ENCODE measurements at places on chromosomes 2 and 18. TPM values are rescaled to one million over a fixed set of nuclear protein-coding genes. Genes with fewer than 3 reads are reported as not detected.

Gene ANKRD62
- total RNA-seq = not detected

Gene KIAA2012
- total RNA-seq = 0.16 TPM

Gene AQP12B
- total RNA-seq = not detected

DNA sequence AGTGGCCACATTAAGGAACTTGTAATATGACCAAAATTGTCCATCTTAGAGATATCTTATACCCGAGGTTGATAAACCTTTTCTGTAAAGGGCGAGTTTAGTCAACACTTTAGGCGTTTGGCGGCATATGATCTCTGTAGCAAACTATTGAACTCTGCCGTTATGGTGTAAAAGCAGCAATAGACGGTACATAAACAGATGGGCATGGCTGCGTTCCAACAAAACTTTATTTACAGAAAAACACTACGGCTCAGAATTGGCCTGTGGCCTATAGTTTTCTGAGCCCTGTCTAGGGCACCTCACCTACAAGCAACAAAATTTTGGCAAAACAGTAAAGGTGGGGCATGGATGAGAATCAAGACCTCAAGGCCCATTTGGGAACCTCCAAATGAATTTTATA, 121.9 kb upstream of the HAAO start:
- no peak overlapping the region for H3K27ac ChIP-seq
- DNase-seq = peak; percentile 35
- no peak overlapping the region for H3K4me3 ChIP-seq
- H3K27me3 ChIP-seq = no peaks in the 10 kb centered on the region
- no peaks in the 10 kb centered on the region for H3K36me3 ChIP-seq
- H3K4me1 ChIP-seq = peaks cover 23% of the 10 kb centered on the region

DNA sequence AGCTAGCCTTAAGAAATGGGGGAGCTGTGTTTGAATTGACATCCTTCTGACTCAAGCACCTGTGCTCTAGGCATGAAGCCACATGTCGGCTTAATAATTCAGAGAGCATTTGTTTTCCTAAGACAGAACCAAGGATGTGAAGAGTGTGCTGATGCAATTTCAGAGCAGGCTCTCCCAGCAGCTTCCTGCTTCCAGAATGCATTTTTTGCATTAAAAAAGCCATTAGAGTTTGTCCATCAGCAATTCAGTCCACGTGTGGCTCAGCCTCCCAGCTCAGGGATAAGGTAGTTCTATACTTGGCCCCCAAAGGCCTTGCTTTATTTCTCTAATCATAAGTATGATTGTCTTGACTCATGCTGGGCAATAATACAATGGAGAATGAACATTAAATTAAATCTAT, 37.7 kb downstream of the DOCK10 start:
- no peaks in the 10 kb centered on the region for H3K36me3 ChIP-seq
- H3K27me3 ChIP-seq = no peaks in the 10 kb centered on the region
- H3K4me1 ChIP-seq = no peaks in the 10 kb centered on the region
- DNase-seq = no peak
- H3K27ac ChIP-seq = no peak overlapping the region
- H3K4me3 ChIP-seq = no peak overlapping the region

DNA sequence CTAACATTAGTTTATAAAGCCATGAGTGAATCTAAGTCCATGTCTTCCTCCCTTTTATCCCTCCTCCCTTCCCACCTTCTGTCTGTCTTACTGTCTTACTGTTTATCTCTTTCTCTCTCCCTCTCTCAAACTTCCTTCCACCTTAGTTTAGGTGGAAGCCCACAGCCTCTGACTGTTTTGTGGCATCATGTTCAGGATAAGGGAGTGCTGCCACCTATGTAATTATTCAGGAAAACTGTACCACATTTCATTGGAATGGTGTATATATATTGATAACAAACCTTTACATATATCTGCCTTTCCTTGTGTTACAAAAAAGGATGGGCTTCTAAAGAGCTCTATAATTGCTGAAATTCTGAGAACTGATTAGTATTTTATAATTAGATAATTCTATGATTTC, 48.7 kb downstream of the NETO1 start:
- H3K27ac ChIP-seq = no peak overlapping the region
- no peaks in the 10 kb centered on the region for H3K27me3 ChIP-seq
- DNase-seq = no peak
- no peaks in the 10 kb centered on the region for H3K4me1 ChIP-seq
- no peak overlapping the region for H3K4me3 ChIP-seq
- no peaks in the 10 kb centered on the region for H3K36me3 ChIP-seq

DNA sequence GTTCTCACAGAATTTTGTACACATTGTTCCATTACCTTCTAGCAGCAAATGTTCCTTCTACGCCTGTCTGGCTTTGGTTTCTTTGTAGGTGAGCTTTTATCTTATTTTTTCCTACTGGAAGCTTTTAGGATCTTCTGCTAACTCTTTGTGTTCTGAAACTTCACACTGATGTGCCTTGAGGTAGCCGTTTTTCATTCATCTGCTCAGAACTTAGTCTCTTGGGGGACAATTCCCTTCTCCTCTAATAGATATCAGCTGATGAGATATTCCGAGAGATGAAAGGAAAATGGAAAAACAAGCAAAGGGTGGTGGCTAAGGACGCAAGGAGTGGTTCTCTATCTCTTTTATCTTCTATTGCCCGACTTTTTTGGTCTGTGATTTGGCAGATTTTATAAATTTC, 27.8 kb upstream of the LPIN1 start:
- H3K36me3 ChIP-seq = no peaks in the 10 kb centered on the region
- peaks cover 6% of the 10 kb centered on the region for H3K4me1 ChIP-seq
- no peak for DNase-seq
- H3K27me3 ChIP-seq = no peaks in the 10 kb centered on the region
- H3K27ac ChIP-seq = no peak overlapping the region

DNA sequence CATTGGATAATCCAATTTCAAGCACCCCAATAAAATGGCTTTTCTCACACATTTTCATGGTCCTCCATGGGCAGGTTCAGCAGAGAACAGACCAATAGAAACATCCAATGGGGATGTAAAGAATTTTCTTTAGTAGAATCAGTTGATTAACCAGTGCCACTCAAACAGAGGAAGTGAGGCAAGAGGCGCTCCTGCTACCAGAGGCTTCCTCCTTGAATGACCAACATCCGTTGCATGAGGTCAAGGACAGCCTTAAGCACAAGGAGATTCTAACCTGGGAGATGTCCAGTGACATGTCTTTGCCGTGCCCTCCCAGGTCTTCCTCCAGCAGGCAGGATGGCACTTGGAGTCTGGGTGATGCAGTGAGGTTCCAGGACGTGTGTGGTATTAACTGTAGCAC, 146.6 kb downstream of the PIEZO2 start:
- H3K4me1 ChIP-seq = no peaks in the 10 kb centered on the region
- no peak for DNase-seq

GRCh38 chr2:237180187-237180586, 94.5 kb downstream of the COPS8 start:
- no peaks in the 10 kb centered on the region for H3K27me3 ChIP-seq
- no peak for DNase-seq
- no peaks in the 10 kb centered on the region for H3K4me1 ChIP-seq
- no peaks in the 10 kb centered on the region for H3K36me3 ChIP-seq
- no peak overlapping the region for H3K27ac ChIP-seq

DNA sequence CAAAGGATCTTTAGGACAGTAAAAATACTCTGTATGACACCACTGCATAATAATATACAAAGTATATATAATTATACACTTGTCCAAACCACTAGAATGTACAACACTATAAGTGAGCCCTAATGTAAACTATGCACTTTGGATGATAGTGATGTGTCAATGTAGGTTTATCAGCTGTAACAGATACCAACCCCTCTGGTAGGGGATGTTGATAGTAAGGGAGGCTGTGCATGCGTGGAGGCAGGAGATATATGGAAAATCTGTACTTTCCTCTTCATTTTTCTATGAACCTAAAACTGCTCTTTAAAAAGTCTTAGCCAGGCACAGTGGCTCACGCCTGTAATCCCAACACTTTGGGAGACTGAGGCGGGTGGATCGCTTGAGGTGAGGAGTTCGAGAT, 37.5 kb upstream of the SP3 start:
- no peak overlapping the region for H3K27ac ChIP-seq
- peaks cover 29% of the 10 kb centered on the region for H3K4me1 ChIP-seq
- H3K27me3 ChIP-seq = no peaks in the 10 kb centered on the region
- no peak for DNase-seq
- H3K36me3 ChIP-seq = no peaks in the 10 kb centered on the region

- no peaks in the 10 kb centered on the region for H3K27me3 ChIP-seq
- H3K4me1 ChIP-seq = no peaks in the 10 kb centered on the region
- no peaks in the 10 kb centered on the region for H3K36me3 ChIP-seq
These were observed 27.4 kb downstream of the YES1 start for GRCh38 chr18:784470-785172.

All from sigmoid colon (tissue), 7 donors.